ENCODE measurements at places on chromosomes 16 and 17.
A peak's percentile ranks its signal among the peaks of the same experiment; 100 is the strongest.

DNA sequence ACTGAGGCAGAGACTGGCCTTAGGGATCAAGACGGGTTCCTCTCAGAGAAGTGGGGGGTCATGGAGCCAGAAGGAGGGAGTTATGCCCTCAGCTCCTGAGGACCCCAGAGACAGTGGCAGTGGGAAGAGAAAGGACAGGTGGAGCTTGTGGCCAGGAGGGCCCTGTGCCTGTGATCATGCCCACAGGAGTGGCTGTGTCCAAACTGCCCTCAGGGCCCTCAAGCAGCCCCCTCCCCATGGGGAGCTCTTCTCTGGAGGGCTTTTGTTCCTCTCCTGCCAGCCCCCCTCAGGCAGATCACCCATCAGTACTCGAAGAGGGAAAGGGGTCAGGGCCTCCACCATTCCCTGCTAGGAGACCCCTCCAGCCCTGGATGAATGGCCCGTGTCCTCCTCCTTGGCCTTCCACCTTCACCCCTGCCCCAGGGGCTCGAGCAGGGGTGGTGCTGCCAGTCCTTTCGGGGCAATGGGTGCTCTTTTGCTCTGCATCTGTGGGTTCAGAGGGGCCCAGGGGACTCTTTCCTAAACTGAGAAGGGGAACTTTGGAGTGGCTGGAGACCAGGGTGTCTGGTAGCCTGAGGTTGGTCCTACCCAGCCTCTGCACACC, 52.7 kb downstream of the BEAN1 start:
- DNase-seq, result no peak

GRCh38 chr16:67088551-67088950, 21.2 kb upstream of the PHAF1 start:
- DNase-seq, result no peak

- no peak for DNase-seq
Measured at GRCh38 chr17:2564877-2565276, 28.6 kb upstream of the PAFAH1B1 start.

DNA sequence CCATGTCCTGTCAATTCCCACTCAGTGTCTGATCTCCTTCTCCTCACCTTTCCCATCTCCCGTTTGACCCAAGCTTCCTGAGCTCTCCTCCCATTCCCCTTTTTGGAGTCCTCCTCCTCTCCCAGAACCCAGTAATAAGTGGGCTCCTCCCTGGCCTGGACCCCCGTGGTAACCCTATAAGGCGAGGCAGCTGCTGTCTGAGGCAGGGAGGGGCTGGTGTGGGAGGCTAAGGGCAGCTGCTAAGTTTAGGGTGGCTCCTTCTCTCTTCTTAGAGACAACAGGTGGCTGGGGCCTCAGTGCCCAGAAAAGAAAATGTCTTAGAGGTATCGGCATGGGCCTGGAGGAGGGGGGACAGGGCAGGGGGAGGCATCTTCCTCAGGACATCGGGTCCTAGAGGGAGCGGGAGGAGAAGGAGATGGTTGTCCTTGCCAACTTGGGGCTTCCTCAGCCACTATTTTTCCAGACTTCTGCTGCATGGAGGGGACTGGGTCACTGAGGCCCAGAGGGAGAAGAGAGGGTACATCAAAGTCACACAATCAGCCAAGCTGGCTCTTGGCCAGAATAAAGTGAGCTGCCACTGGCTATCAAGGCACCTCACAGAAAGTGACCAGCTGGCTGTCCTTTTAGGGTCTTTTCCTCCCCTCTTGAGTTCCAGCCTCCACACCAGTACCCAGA, 1.9 kb upstream of the TBC1D10B start:
- no peak for DNase-seq

DNA sequence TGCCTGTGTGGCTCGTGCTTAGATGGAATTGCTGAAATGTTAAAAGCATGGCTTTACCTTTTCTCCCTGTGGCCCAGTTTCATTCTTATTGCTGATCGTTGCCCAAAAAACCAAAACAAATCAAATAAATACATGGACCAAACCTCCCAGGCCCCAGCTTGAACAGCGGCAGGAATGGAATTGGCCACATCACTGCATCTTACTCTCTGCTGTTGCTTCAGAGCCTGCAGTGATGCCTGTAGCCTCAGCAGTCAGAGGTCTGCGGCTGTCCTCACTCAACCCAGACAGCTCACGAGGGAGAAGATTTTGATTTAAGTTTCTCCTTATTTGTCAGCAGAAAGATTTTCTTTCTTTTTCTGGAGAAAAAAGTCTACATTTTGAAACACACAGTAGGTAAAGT, 91.5 kb downstream of the NPIPB11 start:
- no peak for DNase-seq

GRCh38 chr17:48990882-48991357, 6.3 kb upstream of the IGF2BP1 start:
- DNase-seq, result no peak

GRCh38 chr17:74863420-74864296, 4.0 kb upstream of the GRIN2C start:
- DNase-seq, result no peak

- no peak for DNase-seq
Measured at GRCh38 chr16:86952769-86953168, 364.4 kb downstream of the C16orf95 start.

DNA sequence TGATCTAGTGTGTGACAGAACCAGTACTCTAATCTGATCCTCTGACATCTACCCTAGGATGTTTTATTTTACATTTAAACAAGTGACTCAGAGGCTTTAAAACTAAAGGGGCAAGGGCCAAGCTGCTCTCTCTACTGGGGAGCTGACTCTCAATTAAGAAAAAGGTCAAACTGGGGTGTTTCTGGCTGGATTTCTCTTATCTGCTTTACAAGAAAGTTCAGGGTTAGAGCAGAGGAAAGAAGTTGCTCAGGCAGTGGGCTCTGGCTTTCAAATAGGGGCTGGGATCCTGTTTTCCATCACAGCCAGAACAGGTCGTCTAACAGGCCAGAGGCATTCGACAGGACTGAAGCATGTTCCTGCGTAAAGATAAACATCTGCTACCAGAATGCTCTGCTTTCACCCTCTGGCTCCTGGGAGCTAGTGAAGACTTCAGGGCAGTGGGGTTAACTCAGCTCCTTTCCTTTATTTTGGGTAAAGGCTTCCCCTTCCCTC, 8.5 kb downstream of the MMP28 start:
- DNase-seq, result no peak

DNA sequence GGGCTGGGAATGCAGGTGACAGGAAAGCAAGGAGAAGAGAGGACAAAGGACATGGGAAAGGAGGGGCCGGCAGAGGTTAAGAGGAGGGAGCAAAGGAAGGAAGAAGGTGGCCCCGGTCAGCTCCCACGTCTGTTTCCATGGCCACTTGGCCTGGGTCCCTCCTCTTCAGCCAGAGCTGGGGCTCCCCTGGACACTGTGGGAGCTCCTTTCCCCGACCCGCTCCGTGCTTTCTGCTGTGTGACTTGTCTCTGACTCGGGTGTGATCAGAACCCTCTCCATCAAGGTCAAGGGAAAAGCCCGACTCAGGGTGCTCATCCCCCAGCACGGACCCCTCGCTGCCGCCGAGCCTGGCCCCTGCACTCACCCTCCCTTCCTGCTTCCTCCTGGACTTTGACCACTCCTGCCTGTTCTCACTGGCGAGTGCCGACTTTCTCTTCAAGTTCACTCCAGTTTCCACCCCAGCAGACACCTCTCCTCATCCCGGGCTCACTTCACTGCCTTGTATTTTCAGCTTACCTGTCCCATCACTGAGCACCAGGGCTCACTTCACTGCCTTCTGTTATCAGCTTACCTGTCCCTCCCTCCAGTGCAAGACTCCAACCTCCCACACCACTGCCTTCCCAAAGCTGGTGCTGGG, 61.2 kb downstream of the MEAK7 start:
- DNase-seq, result no peak

DNA sequence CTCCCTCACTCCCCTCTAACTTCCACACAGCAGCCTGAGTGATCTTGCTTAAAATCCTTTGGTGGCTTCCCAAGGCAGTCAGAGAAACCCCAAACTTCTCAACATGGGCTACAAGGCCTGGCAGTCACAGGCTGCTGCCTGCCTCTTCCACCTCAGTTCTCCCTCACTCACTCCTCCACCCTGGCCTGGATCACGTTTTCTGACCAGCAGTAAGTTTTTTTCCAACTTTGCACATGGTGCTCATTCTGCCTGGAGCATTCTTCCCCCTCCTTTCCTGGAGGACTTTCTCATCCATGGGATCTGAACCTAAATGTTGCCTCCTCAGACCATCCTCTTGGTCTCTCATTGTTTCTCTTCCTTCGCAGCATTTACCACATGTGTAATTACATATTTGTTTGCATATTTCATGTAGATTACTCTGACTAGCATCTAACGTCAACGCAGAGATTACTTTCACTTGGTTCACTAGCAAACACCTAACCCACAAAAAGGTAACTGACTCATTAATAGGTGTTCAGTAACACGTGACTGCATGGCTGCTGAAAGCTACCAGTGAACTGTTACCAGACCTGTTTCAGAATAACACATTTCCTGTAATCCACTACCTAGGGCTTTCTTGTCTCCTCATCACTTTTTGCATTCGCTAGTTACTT, 17.1 kb downstream of the GNA13 start:
- no peak for DNase-seq

DNA sequence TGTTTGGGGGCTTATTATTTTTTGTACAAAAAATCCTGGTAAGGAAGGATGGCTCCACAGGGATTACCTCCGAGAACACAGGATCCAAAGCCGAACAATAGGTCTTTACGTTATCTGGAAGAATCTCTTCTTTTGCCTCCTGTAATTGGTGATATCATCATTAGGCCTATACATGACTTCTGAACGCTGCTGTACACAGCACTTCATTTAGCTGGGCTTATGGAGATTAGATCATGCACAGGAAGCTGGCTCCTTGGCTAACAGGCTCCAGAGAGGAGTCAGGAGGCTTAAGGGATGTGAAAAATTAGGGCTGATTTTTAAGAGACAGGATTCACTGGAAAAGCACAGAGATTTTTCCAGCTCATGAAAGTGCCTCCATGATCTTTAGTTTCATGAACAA, 54.7 kb downstream of the TANGO6 start:
- DNase-seq, result no peak

- no peak for DNase-seq
Measured at GRCh38 chr17:55245986-55246385, 18.8 kb upstream of the HLF start.

DNA sequence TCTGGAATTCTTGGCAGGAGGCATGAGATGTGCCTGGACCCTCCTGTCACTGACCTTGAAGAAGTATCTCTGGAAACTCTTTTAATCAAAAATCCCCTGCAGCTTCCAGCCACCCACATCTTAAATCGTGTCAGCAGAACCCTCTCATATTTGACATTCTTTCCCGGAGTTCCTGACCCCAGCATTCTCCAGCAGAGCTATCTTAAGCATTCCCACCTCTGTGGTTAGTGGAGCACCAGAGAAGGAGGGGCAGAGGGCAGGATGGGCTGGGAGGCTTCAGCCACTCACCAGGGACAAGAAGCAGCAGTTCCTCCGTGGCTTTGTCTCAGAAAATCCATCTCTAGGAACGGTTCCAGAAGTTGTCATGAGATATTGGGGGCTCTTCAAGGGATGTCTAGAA, 149.9 kb downstream of the RGS9 start:
- no peak for DNase-seq

DNA sequence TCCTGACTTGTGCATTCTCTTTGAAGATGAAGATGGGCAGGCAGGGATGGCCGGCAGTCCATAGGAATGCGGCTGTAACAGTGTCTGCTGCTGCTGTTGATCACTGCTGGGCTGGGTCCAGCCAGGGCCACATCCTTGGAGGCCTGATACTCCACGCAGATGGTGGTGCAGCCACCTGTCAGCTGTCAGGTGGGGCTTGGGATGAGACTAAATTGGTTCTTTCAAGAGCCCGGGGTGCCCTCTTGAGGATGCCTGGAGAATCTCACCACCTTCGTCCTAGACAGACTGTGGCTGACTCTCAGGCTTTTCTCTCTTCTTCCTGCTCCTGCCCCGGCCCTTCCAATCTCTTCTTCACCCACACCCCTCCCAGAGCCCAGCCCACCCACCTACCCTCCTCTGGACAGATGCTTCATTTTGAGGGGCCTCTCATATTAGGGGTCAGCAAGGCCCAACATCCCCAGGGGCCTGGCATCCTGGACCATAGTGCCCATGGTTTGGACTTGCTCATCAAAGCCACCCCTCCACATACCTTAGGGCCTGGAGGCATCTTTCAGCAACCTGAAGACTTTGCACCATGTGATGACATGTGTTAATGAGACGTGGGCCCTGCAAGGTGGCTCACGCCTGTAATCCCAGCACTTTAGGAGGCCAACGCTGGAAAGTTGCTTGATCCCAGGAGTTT, 19.1 kb downstream of the OSBPL7 start:
- DNase-seq, result peak; percentile 13

GRCh38 chr16:54027558-54027957, 259.0 kb downstream of the IRX3 start:
- DNase-seq, result no peak

DNA sequence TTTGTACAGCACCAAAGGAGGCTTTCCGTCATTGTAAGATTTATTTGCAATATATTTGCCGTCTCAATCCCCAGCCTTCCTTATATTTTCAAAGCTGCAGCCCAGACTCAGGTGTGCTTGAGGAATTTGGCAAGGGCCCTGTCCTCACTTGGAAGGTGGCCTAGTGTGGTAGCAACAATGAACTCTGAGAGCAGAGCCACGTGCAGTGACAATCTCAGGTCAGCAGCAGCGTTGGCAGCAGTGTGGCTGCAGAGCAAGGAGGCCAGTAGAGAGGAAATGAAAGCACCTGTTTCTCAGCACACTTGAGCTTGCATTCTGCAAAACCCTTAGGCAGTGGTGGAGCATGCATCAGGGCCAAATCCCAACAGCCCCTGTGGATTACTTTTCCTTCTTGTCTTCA, 613.5 kb downstream of the RBFOX1 start:
- no peak for DNase-seq

DNA sequence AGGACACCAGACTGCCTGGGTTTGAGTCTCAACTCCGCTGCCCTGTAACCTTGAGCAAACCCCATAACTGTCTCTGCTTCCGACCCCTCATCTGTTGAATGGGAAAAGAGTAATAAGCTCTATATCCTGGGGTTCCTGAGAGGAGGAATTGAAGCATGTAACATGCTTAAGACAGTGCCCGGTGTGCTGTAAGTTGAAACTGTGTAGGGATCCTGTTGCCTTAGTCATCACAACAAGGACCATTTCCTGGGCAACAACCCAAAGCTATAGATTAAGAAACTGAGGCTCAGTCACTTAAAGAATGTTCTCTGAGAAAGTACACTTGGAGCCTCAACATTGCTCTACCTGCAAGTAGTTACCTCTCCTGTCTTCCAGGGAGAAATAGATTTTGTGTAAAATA, 23.0 kb downstream of the CDH13 start:
- no peak for DNase-seq

- DNase-seq, result no peak
Measured at GRCh38 chr17:76032780-76033108, 5.6 kb upstream of the EVPL start.

DNA sequence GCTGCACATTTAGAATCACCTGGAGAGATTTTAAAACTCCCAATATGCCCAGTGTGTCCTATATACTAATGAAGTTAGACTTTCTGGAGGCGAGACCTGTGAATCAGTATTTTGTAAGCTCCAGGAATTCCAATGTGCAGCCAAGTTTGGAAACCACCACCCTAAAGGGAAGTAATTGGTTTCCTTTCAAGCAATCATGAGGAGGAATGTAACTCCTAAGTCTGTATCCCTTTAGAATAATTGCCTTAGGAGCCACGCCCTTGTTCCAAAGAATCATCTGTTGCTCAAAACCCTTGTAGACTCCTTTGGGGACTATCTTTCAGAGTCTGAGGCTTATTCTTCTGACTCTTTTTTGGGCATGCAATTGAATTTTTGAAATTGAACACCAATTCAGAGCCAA, 84.4 kb downstream of the DNAH9 start:
- no peak for DNase-seq

GRCh38 chr17:46178550-46179214, 14.5 kb downstream of the KANSL1 start:
- no peak for DNase-seq
